ENCODE measurements at places on chromosomes 4 and X.
A peak's percentile ranks its signal among the peaks of the same experiment; 100 is the strongest.

- no peak for DNase-seq
These were observed 593.8 kb upstream of the DIPK2B start for GRCh38 chrX:45794323-45794994.

- peak; percentile 47 for DNase-seq
These were observed at the start of gene TMLHE for GRCh38 chrX:155612312-155613224. Gene TMLHE (minus strand): TSS chrX:155612952. CDS start chrX:155545276, 67,676 bp downstream.

DNA sequence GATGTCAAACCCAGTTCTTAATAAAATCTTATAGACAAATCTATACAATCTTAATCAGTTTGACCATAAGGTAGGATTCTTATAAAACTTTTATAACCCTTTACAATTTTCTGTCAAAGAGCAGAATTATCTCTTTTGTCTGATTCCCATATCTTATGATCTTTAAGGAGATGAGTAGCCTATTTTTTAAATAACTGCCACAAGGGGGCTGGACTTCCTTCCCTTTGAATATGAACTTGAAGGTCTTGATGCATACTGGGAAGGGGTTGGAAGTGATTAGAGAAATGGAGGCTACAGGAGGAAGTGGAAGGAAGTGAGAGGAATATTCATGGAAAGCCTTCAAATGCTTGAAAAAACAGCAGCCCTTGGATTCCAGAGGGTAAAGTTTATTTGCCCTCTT lies 111.1 kb downstream of the APOOL start:
- DNase-seq: no peak

DNA sequence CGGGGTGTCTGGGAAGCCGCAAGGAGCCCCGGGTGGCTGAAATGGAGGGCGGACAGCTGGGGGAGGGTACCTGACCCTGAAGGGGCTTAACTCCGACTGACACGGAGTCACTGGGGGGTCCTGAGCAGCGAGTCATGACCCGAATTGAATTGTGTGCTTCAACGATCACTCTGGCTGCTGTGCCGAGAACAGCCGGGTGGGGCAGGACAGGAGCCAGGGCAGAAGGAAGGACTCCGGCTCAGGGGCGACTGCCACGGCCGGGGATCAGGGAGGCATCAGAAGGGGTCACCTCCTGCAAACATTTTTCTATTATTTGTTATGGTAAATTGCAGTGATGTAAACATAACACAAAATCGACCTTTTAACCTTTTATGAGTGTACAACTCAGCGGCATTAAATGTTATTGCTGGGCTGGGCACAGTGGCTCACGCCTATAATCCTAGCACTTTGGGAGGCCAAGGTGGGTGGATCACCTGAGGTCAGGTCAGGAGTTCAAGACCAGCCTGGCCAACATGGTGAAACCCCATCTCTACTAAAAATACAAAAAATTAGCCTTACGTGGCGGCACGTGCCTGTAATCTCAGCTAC lies 21.6 kb downstream of the ZFYVE28 start:
- no peak for DNase-seq

DNA sequence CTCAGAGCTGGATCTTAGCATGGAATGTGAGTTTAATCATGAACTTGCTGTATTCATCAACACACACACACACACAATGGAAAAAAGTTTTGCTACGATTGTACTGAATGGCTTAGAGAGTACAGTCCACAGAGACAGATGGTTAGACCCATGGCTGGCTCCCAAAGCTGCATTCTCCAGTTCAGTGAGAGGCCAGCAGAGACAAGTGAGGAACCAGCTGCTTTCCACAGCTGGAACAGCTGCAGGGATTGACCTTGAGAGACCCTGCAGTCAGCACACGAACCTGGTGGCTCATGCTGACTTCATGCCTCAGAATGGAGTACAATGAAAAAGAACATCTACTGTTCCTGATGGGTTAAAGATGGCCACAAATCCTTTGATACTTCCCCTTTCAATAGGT lies 94.5 kb downstream of the DHX15 start:
- no peak for DNase-seq

DNA sequence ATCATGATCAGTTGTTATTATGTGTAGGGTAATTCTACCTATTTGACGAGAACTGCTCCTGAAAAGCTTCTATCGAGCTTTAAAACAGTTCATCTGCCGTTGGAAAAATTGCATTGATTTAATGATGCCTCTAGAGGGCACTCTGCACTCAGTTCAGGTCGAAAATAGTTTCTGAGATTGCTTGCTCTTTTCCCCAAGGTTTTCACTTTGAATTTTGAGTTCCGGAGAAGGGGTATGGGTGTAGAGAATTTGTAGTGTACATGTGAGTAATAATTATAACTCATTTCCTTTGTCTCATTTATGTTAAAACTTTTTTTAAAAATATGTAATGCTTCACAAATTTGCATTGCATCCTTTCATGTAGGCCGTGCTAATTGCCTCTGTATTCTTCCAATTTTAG lies 28.4 kb upstream of the TNIP3 start:
- DNase-seq: no peak

DNA sequence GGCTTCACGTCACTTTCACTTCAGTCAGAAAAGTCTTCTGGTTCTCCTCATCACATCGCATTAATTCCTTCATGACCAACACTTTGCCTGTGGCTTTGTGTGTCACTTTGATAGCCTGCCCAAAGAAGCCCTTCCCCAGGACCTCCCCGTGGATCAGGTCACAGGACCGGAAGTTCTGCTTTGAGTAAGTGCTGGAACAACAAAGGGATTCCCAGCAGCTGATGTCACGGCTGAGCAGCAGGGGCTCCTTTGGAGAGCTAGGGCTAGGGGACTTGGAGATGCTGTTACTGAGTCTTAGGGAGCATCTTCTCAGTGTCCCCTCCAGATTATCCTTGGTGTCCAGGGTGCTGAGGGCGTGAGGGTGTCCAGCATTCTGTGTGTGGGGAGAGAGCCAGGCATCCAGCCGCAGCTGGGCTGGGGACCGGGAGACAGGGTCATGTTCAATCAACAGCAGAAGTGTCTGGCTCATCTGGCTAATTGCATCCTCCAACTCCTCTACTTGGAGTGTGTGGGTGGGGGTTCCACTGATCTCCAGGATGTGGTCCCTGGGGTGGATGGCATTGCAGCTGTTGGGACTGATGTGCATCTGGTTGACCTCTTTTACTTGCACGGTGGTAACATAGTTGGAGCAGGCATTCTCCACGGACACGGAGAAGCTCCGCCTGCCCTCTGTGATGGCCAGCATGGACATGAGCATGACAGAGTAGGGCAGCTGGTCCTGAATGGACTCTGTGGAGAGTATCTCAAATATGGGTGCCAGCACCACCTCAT lies 39.2 kb upstream of the ARHGAP6 start:
- DNase-seq: no peak

DNA sequence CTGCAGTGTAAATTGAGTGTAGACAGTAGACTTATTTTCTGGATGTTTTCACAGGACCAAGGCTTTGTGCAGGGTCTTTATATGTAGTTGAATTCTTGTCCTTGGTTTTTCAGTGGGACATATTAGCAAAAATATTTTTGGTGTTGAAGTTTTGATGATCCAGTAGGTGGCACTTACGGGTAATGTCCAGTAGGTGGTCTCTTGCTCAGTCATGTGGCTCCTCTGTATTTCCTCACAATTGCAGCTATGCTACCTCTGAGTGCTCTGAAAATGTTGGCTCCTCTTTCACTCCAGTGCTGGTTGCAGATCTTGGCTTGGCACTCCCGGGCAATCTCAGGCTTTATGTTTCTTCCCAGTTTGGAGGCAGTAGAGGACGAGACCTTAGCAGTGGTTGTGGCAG lies 419.8 kb upstream of the AMOT start:
- no peak for DNase-seq

DNA sequence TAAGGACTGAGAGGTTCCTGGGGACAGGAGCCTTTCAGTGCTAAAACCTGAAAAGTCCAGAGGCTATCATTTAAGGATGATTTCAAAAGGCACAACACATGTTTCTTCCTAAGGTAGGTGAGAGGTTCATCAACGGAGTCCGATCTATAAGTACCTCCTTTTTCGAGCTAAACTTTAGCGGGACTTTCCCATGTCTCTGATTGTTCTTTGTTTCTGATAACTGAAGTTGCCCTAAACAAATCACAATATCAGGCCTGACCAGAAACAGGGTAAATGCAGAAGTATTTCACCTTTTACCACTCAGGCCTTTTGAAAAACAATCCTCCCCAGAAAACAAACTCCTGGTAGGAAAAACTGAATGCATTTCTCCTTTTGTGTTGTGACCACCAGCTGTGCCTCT lies 17.6 kb downstream of the PIR start:
- DNase-seq: no peak

DNA sequence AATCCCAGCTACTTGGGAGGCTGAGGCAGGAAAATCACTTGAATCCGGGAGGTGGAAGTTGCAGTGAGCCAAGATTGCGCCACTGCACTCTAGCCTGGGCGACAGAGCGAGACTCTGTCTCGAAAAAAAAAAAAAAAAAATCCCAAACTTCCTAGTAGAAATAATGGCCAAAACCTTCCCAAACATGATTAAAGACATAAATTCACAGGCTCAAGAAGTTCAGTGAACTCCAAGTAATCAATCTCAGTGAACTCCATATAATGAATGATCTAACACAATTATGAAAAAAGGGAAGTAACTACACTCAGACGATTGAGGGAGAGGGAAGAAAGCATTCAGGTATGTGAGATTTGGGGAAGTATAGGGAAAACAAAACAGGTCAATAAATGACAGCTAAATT lies 6.5 kb downstream of the FUNDC1 start:
- DNase-seq: no peak

- DNase-seq: no peak
These were observed 101.0 kb upstream of the HS3ST1 start for GRCh38 chr4:11529625-11530201.

GRCh38 chr4:179843370-179843769 lies 2399.8 kb upstream of the TENM3 start:
- no peak for DNase-seq

GRCh38 chr4:174133551-174133950 lies 149.9 kb downstream of the FBXO8 start:
- no peak for DNase-seq

- DNase-seq: no peak
These were observed 2595.3 kb downstream of the ARAP2 start for GRCh38 chr4:33649015-33649414.

DNA sequence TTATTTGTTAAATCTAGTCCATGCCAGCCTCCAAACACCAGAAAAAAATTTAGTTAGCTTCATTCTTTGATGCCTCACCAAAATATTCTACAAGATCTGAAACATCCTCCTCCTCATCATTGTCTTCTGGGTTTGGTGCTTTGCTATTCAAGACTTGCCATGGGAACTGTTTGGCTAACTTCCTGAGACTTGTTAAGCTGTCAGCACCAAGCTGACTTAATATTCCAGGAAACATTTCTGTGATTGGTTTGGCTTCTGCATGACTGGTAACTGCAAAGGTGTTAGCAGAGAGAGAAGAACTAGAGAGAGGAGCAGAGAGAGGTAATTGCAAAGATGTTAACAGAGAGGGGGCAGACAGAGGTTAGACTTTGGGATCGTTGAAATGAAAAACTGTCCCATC lies 101.3 kb downstream of the PALLD start:
- DNase-seq: no peak

GRCh38 chr4:1512738-1513660 lies 106.8 kb upstream of the NKX1-1 start:
- DNase-seq: peak; percentile 26

DNA sequence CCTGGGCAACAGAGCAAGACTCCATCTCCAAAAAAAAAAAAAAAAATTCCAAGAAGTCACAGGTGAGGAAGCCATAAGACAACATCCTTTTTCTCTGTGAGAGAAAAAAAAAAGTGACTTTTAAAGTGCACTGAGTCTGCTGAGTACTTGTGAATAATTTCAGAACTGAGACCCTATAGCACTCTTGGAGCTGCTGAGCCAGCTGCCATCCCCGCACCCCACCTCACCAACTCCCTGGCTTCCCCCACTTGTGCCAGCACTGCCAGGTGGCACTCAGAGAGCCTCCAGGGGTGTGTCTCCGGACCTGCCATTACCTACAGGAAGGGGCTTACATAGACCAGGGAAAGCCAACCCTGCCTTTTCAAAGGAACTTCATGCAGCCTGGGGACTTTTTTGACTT lies 39.2 kb upstream of the HS3ST1 start:
- DNase-seq: no peak

- no peak for DNase-seq
These were observed 95.4 kb downstream of the MBNL3 start for GRCh38 chrX:132393485-132393884.

DNA sequence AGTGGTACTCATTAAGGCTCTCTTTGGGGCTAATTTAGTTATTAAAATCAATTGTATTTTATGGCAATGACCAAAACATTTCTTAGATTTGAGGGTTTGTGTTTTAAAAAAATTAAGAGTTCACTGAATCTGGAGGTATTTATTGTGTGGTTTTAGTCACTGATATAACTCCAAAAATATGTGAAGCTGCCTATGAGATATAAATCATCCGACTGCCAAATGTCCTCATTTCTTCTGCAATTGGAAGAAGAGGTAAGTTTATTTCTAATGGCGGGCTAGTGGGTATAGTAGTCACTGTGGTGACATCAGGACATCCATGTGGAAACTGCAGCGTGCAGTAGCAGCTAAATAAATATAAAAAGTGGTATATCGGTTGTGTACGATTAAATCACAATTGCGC lies 205.5 kb downstream of the MID1 start:
- no peak for DNase-seq

Measured in stimulated activated CD4-positive, alpha-beta T cell treated with anti-CD3 and anti-CD28 coated beads, Interleukin-15, amount 100 ng/mL, for 1 hour (primary cell).